ENCODE measurements at places on chromosomes 5 and 9.
A peak's percentile ranks its signal among the peaks of the same experiment; 100 is the strongest.

DNA sequence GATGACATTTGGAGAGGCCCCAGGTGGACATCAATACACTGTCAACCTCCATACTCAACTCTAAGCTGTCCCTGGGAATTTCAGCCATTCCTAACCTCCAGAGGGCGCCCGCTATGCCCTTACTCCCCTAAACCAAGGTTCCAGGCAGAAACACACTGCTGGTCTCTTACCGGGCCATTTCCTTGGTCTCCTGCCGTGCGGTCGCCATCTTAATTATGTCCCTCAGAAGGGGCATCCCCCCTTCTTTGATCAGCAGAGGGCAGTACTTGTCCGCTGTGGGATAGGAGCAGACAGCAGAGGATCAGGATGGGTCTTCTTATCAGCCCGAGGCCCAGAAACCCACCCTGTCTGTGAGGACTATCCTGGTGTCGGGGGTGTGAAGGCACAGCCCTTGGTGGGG is 9.3 kb upstream of the ZDHHC12 start:
- no peak for DNase-seq

GRCh38 chr5:170363671-170364070 is 25.5 kb downstream of the KCNMB1 start:
- no peak for DNase-seq

DNA sequence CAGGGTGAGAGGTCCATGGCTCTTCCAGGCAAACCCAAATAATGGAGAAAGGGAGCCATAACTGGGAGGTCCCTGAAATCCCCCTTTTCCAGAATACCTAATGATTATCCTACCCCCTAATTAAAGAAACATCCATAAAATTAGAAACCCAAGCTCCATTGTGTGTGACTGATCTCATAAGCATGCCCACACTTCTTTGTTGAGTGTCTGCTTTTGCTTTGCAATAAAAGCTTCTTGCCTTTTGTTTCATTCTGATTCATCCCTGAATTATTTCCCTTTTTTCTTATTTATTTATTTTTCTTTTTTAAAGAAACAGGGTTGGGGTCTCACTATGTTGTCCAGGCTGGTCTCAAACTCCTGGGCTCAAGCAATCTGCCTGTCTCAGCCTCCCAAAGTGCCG is 33.1 kb downstream of the BTF3 start:
- DNase-seq = no peak

GRCh38 chr5:154764967-154765366 is 9.8 kb downstream of the LARP1 start:
- DNase-seq = no peak

DNA sequence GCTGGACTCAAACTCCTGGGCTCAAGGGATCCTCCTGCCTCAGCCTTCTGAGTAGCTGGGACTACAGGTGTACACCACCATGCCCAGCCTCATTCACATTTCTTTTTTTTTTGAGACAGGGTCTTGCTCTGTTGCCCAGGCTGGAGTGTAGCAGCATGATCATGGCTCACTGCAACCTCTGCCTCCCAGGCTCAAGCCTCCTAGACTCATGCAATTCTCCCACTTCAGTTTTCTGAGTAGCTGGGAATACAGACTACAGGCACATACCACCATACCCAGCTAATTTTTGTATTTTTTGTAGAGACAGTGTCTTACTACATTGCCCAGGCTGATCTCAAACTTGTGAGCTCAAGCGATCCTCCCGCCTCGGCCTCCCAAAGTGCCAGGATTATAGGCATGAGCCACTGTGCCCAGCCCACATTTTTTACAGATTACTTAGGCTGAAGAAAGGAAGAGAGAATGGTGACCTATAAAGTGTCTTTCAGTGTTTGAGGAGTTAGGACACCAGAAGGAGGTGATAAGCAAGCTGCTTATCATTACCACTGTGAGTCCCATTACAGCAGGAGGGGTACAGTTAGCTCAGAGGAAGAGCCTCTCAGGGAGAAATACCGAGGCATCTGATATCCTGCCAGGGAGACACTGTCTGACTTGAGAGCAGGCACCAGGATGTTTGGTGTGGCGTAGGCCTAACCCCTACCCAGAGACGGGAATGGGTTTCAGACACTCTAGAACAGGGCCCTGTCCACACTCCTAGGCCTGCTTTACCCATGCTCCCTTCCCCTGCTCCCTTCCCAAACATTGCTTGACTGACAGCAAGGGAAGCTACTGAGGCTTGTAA is 9.7 kb downstream of the FAXDC2 start:
- no peak for DNase-seq

DNA sequence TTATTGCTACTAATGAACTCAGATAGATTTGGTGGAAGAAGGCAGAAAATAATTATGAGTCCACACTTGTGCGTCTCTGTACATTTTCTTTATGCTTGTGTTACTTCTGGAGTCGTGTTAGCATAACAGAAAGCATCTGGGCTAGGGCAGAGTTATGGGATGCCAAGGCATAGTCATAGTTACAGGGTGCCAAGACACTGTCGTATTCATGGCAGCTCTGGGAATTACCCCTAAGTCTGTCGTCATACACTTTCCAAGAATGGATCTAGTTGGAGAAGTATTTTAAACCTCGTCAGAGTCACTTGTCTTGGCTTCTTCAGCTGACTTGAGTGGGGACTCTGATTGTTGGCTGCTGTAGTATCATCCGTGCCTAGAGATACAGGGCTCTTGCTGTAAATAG is 27.7 kb downstream of the CAMK4 start:
- no peak for DNase-seq

DNA sequence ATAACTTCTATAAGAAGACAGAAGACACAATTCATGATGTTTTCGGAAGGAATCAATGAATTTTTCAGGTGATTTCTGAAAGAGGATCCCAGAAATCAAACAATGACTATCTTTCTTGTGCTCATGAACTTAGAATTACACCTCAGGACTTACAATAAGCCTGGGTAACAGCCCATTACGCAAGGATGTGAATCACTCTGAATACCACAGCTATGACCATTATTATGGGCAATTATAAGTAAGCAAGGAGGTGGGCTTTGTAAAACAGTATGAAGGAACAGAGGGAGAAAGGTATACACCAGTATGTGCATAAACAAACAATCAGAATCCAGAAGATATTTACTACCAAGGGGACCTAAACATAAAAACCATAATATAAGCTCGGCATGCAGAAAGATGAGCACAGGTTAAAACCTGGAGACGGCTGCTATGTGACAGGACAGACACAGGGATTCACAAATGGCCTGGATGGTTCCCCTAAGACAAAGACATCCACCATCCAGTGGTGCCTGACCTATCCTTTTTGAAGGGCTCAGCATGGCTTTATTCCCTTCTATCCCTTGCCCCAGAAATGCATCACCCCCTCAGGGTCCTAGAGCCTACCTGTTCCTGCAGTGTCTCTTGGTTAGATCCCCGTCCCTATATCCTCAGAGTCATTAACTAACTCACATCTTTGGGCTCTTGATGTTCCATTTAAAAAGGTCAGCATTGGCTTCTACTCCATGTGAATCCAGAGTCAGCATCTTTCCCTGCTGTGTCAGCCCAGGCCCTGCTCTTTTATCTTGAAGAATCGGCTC is 21.8 kb upstream of the PPP2CA start:
- DNase-seq = no peak

DNA sequence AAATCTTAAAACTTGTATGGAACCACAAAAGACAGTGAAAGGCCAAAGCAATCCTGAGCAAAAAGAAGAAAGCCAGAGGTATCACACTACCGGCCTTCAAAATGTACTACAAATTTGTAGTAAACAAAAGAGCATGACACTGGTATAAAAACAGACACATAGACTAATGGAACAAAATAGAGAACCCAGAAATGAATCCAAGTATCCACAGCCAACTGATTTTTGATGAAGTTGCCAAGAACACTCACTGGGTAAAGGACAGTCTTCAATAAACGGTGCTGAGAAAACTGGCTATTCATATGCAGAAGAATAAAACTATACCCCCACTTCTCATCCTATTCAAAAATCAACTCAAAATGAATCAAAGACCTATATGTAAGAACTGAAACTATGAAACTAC is 390.1 kb downstream of the PRELID2 start:
- DNase-seq = no peak

GRCh38 chr9:32161720-32162119 is 222.7 kb upstream of the ACO1 start:
- no peak for DNase-seq

DNA sequence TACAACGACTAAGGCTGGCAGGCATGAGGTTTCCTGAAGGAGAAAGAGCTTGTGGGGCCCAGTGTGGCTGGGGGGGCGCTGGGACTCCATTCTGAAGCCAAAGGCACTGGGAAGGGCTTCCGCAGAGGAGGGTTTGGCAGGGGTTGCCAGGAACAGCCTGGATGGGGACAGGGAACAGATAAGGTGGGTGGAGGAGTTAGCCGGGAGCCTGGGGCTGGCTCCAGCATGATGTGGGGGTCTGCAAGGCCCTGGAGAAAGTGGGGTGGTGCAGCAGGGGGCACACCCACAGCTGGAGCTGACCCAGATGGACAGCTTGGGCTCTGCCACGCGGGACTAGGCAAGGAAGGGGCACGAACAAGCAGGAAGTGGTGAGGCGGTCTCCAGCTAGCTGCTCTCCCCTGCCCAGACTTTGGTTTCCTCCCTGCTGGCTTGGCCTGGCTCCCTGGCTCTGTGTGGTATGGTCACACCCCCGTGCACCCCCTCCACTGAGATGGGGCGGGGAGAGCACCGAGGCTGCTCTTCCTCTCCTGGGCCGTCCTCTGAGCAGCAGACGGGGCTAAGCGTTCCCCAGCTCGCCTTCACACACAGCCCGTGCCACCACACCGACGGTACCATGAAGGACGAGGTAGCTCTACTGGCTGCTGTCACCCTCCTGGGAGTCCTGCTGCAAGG is at the start of gene LTC4S:
Gene LTC4S, plus strand, starts transcription at position 519 of the 672 bp plus-strand sequence. Its CDS starts 95 bp downstream, at position 614.
- DNase-seq = peak; percentile 68

GRCh38 chr5:77993855-77994318 is 217.7 kb upstream of the TBCA start:
- no peak for DNase-seq

- DNase-seq = no peak
Observed at GRCh38 chr5:77636641-77637169, 1.8 kb downstream of the OTP start.

DNA sequence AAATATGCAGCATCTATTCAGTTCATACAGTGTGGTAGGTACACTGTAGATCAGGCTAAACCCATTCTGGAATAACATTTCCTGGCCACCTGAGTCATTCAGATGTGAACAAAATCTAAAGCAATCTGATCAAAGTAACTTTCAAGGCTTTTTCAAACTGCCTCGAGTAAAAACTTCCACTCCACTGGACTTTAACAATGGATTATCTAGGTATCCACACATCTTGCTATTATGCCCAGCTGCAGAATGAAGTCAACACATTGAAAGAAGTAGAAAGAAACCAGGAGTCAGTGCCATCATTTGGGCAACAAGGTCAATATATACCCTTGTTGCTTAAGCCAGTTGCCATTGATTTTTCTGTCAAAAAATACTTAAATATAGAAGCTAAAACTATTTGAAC is 1352.6 kb upstream of the NUDT12 start:
- no peak for DNase-seq

- DNase-seq = no peak
Observed at GRCh38 chr5:129766798-129767197, 18.9 kb downstream of the MINAR2 start.

DNA sequence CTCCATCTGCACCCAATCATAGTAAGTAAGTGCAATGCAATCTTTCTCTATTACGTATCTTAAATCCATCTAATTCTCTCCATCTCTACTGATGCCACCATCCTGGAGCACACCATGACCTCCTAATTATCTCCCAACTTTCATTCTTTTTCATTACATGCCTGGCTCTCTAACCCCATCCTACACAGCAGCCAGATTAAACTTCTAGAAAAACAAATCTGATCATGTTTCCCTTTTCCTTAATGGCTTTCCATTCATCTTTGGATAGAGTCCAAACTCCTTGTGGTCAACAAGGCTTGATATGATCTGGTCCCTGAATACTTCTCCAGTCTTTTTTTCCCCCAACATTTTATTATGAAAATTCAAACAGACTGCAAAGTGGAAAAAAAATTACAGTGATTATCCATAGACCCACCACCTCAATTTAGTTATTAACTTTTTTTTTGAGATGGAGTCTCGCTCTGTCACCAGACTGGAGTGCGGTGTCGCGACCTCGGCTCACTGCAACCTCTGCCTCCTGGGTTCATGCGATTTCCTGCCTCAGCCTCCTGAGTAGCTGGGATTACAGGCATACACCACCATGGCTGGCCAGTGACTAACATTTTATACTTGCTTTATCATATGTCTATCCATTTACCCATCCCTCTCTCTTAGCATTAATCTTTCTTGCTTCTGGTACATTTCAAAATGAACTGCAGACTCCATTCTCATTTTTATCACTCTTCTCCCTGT is 5.2 kb downstream of the PPP2R2B start:
- no peak for DNase-seq

GRCh38 chr9:89690334-89690912 is 85.6 kb downstream of the GADD45G start:
- no peak for DNase-seq

- DNase-seq = no peak
Observed at GRCh38 chr5:213803-214395, 4.1 kb downstream of the CCDC127 start.

- DNase-seq = no peak
Observed at GRCh38 chr5:168125445-168126199, 165.8 kb upstream of the WWC1 start.

DNA sequence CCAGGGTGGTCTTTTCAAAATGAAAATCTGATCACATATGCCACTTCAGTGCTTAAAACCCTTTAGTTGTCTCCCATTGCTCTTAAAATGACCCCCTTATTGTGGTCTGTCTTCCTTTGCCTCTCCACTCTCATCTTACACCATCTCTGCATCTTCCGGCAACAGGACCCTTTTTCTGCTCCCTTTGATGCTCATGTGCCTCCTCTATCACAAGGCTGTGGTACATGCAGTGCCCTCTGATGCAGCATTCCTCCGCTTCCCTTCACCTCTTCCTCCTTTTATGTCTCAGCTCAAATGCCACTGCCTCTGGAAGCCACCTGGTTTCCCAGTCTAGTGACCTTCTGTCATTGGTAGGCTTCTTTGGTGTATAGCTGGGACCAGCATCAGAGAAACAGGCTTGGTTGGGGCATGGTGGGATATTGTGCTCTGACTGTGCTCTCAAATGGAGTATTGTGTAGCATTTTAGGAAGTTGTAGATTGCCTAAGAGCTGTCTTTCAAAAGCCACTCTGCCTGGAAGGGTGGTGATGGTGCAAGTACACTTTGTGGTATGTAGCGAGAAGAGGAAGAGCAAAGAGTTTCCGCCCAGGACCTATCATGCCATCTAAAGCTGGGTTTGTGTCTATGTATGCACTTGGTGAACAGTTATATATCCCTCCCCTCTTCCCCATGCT is 28.1 kb downstream of the ARHGAP26 start:
- peak; percentile 33 for DNase-seq

GRCh38 chr5:178331491-178331996 is 98.9 kb upstream of the PHYKPL start:
- no peak for DNase-seq

DNA sequence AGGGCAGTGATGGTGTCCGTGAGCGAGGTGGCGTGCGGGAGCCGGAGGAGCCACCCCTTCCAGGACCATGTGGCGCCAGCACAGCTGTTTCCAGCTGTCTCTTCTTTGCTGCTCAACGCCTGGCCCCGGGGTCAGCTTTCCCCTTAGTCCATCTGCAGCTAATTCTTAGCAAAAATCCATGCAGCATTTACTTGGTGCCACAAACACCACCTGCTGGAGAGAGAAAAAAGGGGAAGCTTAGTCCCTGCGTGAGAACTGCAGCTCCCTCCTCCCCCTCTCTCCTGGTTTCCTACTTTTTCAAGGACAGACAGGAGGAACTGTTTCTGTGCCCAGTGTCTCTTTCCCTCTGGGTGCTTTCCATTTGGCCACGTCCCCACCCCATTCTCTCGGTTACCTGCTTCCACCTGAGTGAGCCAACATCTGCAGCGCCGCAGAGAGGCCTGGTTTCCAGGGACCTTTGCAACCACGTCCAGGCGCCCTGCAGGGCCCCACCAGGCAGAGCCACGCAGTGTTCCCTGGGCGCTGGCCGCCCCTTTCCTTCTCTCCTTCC is 3.4 kb downstream of the SLC6A19 start:
- no peak for DNase-seq
